WTC11 (cell line): ENCODE measurements at places on chromosomes 12 and 14.

DNA sequence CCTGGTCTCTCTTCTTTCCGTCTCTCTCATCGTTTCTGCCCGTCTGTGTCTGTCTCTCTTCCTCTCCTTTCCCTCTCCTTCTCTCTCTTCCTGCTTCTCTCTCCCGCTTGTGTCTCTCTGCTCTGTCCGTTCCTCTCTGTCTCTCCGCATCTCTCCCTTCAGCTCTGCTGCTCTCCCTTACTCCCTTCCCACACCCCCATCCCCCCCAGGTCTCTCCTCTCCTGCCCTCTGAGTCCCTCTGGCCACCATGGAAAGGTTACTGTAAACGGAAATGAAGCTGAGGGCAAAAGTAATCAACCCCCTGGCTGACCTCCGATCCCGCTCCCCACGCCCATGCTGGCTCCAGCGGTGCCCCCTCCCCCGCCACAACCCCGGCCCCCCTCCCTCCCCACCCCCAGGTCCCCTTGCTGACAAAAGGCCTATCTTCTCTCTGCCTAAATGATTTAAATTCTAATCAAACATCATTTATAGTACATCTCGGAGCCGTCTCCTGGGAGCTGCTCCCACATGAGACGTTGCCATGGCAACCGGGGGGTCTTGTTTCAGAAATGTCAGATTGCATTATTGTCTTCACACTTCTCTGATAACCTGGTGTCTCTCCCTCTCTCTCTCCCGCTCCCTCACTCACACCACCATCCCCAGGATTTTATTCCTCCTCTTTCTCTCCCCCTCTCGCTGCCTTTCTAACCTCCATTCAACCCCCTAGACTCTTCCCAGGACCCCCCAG, 203.8 kb downstream of the RBM19 start:
- DNase-seq: peak; percentile 32

DNA sequence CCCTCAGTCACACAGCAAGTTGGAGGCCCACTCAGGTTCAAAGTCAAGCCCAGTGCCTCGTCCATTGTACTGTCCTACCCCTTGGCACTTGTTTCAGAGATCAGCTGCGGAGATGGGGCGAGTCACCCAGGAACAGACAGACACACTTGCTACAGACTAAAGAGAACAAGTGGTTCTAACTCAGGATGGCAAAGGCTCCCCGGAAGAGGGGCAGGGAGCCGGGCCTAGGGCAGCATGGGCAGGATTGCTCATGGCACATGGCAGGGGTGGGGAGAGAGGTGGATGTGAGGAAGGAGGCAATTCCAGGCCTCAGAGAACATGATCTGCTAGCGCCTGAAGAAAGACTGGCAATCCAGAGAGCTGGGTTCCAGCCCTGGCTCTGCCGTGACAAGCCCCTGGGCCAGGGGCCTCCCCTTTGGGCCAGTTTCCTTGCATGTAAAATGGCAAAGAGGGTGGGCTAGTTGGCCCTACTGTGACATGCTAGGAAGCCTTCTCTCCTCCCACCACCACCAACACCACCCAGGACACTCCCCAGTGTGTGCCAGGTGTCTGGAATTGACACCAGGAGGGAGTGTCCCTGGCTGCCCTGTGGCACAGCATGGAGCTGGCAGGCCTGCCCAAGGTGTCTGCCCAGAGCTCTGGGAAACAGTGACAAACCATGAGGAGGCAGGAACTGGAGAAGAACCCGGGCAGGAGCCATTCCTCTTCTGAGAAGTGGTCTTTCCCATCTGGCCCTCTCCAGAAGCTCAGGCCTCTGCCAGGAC, 24.0 kb upstream of the IRF2BPL start:
- DNase-seq: no peak

DNA sequence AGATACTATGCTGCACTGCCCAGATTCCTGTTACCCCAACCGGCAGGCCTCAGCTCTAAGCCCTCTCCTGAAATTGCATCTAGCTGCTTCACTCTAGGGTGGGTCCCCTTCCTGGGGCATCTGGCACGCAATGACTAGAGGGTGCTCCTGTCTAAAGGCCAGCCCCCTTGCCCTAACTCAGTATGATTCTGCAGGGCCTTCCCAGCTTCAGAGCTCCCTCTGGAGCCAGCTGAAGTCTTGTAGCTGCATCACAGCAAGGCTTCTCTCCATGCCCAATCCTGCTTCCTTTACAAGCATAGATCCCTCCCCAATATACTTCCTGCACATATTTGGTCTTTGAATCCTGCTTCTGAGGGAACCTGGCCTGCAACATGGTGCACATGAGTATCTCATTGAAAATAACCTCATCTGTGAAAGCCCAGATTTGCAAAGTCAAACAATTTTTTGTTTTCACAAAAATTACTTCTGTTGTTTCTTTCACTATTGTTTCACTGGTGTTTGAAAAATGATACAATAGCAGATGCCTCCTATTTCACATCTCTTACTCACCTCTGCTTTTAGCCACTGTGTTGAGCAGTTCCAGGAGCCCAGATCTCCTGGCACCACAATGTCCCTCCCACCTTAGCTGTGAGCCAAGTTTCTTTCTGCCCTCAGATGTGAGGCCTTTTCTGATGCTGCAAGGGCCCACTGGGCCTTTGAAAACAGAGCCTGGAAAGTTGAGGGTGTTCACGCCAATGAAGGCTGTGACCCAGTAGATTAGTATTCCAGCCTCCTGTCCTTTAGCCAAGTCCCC, 169.5 kb upstream of the EGLN3 start:
- peak; percentile 22 for DNase-seq

- DNase-seq: no peak
Observed at GRCh38 chr12:65952737-65953209, 128.5 kb downstream of the HMGA2 start.

GRCh38 chr14:38125481-38126037, 82.1 kb upstream of the SSTR1 start:
- DNase-seq: no peak

GRCh38 chr12:6641131-6641530, 5.4 kb upstream of the LPAR5 start:
- no peak for DNase-seq

DNA sequence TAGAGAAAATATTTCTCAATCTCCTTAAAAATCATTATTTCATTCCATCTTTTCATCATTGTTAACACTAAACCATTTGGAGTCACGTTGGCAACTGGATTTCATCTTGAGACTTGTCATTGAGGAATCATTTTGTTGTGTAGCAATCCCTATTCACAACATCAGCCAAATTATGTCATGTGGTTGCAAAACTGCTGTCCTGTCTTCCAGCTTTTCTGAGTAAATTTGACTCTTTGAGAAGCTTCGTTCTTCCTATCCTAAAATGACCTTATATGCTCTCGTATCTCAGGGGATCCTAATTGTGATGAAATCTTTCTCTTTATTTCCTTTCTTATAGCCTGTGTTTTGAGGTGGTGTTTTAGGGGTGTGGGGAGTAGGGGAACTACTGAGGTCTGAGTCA, 30.6 kb upstream of the KICS2 start:
- no peak for DNase-seq

DNA sequence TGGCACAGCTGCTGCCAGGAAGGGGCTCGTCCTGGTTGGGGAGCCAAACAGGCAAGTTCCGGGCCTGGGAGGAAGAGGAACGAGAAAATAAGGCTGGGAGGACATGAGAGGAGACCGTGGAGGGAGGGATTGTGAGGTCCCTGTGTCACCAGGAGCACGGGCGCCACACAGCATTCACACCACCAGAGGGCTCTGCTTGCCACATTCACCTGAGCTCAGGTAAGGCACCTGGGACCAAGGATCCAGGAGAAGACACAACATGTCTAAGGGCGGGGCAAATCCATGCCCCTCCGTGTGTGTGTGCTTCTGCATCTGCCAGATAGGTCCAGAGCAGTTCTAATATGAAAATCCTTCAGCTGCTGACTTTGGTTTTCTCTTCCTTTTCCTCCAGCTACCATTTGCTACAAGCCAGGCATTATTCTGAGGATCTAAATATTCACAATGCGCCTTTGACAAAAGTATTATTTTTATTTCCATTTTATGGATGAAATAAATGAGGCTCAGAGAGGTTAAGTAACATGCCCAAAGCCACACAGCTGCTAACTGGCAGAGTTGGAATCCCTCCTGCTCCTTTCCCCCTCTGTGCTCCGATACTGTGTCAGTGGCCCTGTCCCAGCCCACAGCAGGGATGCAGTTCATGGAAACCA, 14.6 kb downstream of the RAPGEF3 start:
- DNase-seq: peak; percentile 84

DNA sequence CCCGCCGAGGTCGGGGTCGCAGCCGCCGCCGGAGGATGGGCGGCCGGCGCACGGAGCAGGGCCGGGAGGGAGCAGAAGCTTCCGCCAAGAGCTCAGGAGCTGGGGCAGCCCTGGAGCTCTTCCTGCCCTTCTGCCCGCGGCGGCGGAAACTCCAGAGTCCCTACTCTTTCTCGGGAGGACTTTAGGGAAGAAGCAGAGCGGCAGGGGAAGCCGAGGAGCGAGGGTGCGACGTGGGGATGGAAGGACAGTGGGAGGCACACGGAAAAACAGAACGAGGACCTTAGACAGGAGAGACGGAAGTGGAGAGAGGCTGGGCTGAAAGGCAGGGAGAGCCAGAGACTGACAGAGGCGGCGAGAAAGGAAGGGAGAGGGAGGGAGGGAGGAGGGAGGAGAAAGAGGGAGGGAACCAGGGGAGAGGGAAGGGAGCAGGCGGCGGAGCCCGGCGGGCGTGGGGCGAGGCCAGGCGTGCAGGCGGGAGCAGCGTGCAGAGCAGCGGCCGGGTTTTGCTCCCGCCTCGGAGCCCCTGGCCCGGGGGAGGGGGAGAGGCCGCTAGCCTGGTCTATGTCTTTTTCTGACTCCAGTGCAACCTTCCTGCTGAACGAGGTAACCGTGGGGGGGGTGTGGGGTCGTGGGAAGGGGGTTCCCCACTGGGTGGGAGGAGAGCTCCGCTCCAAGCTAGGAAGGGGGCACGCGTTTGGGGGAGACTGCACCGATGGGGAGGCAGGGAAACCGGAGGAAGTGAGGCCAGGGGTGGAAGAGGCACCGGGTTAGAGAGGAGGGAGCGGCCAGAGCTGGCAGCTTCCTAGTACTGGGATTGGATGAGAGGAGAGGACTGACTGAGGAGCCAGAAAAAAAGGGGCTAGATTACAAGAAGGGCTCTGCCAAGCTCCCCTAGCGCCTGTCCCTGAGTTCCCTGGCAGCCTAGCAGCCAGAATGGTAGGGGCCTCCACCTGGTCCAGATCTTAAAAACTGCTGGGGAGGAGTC, 2.9 kb upstream of the CACNB3 start:
- DNase-seq: peak; percentile 74

GRCh38 chr12:76029982-76030340, 1.6 kb downstream of the PHLDA1 start:
- peak; percentile 22 for DNase-seq

DNA sequence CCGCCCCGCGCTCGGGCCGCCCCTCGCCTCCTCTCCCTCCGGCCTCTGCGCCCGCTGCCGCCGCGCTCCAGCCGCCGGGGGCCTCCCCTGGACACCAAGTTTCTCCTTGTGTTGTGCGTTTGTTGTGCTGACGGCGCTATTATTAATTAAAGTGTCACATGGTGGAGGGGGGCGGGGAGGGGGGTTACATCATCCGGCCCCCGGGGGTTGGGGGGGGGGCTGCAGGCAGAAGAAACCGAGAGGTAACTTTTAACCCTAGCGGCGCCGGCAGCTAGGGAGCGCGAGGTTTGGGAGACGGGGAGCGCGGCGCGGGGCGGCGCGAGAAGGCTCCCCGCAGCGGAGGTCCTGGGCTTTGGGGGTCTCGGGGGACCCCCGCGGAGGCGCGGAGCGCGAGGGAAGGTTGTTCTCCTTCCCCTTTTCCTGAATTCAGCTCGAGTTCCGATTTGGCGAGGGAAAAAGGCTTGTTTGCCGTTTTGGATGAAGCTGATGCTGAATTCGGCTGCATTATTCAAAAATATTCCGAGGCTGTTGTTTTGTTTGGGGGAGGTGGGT, at the start of gene HRK:
HRK (minus strand) TSS at position 117 of the 552 bp plus-strand sequence. CDS start 134 bp downstream, outside the sequence.
- peak; percentile 48 for DNase-seq

DNA sequence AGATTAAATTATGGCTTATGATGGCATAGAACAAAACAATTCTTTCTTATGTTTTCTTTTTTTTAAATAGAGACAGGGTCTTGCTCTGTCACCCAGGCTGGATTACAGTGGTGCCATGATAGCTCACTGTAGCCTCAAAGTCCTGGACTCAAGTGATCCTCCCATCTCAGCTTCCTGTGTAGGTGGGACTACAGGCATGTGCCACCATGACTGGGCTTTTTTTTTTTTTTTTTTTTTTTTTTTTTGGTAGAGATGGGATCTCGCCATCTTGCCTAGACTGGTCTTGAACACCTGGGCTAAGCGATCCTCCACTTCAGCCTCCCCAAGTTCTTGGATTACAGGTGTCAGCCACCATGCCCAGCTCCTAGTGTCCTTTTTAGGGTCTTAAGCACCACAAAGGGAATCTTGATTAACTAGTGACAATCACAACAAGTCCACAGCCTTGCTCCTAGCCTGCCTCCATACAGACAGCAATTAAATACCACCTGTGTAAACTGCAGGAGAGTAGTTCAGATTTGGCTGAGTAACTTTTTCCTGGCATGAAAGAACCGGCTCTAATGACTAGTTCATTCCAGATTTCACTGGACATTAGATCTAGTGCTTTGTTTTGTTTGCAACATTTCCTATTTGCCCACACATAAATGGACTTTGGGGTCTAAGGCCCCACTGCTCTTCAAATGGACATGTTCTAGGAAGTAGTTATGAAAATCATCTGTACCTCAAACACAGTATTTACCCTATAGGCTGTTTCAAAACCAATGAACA, 61.6 kb downstream of the SH2B3 start:
- no peak for DNase-seq

DNA sequence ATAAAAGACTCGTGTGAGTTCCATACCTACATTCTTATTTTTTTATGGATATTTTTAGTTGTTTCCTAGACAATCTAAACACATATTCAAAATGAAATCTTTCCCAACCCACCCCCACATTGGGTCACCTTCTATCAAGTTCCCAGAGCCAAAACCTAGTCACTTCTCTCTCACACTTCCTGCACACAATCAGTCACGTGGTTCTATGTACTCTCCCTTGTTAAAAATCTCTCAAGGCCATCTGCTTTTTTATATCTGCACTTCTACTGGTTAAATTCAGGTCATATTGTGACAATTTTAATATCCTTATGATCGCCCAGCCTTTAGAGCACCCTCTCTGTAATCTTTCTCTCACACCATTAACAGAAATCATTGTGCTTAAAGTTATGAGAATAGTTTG, 175.0 kb upstream of the SYT10 start:
- DNase-seq: no peak

GRCh38 chr14:68820999-68821683, 28.3 kb upstream of the ZFP36L1 start:
- DNase-seq: no peak

DNA sequence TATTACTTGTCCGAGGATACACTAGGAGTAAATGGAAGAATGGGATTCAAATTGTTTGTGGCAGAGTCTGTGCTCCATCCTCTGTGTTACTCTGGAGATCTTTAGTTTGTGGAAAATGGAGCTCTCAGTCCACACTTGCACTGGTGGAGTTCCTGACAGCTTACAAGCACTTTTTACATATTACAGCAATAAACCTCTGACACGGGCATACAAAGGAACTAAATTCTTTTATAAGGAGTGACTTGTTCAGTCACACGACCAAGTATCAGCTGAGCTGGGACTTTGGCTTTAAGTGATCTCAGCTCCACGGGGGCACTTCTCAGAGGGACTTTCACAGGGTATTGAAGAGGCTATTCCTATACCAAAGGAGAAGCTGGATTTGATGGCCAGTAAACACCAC, 417.5 kb downstream of the LRIG3 start:
- no peak for DNase-seq
